ENCODE measurements at places on chromosomes 12 and 14.

GRCh38 chr12:67442347-67442841 lies 173.2 kb downstream of the CAND1 start:
- no peak for DNase-seq

- no peak for DNase-seq
Observed at GRCh38 chr12:32889011-32889760, 7.4 kb downstream of the PKP2 start.

GRCh38 chr12:32502693-32503502 lies 103.5 kb downstream of the FGD4 start:
- no peak for DNase-seq

DNA sequence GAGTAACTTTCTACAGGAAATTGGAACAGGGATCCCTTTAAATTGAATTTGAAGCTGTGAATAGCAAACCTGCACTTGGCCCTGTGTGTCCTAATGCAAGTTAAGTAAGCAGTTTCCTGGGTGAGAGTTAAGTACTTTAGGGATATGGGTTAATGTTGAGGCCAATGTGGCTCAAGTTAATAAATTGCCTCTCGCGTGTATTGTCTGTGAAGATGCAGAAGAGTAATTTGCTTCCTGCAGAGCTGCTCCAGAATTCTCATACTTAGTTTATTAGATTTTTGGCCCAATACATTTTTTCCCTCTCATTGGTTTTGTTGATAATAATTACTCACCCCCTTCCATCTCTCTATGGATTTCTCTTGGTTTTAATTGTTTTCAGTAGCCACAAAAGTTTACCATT lies 86.5 kb downstream of the SLC25A47 start:
- no peak for DNase-seq
